ENCODE measurements at places on chromosomes 2 and 18.

DNA sequence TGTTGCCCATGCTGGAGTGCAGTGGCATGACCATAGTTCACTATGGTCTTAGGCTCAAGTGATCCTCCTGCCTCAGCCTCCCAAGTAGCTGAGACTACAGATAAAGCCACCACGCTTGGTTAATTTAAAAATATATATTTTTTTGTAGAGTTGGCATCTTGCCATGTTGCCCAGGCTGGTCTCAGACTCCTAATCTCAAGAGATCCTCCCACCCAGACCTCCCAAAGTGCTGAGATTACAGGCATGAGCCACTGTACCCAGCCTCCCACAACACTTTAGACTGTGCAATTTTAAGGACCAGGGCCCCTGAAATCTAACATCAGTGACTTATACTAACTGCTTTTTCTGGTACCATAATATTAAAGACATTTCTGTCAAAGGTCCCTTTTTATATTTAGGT lies 5.2 kb downstream of the TXNDC2 start:
- DNase-seq, result no peak

DNA sequence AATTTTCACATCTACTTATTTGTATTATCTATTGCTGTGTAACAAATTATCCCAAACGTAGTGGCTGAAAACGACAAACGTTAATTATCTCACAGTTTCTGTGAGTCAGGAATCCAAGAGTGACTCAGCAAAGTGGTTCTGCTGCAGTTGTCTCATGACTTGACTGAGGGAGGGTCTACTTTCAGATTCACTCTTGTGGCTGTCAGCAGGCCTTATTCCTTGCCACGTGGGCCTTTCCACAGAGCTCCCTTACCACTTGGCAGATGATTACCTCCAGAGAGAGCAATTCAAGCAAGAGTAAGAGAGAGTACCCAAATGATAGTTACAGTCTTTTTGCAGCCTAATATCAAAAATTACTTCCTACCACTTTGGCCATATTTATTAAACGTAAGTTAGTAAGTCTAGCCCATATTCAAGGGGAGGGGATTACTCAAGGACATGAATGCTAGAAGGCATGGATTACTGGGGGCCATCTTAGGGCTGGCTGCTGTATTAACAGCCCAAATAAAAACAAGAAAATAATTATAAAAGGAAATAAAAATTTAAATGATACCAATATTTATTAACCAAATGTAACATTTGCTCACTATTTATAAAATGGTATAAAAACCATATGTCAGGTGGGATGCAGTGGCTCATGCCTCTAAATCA lies 48.7 kb upstream of the NBEAL1 start:
- no peak for DNase-seq

GRCh38 chr2:2756886-2757285 lies 425.8 kb upstream of the MYT1L start:
- no peak for DNase-seq

GRCh38 chr18:55403421-55403949 lies 184.5 kb downstream of the TCF4 start:
- DNase-seq, result no peak

GRCh38 chr2:132690664-132691303 lies 20.8 kb upstream of the LYPD1 start:
- no peak for DNase-seq

GRCh38 chr2:9401646-9402371 lies 21.5 kb downstream of the ITGB1BP1 start:
- DNase-seq, result no peak

DNA sequence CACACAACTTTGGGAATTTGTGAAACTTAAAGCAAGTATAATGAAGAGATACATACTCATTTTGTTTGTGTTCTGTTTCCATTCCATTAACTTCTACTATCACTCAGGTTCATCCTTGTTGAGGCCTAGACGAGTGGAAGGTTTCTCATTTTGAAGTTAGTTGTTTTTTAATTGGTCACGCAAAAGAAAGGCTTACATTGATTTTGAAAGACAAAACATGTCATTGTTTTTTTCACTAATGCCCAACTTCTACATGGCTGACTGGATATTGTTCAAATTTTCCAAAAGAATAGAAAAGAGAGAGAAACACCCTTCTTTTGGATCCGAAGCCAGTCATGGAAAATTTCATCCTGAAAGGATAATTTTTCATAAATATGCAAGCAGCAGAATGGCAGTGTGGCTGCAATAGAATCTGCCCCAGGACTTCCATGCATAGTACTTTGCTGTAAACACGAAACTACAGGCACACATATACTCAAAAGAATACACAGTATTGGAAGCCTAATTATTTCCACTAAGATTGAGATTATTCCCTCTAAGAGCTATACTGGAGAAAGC lies 27.4 kb downstream of the PRKCE start:
- no peak for DNase-seq

DNA sequence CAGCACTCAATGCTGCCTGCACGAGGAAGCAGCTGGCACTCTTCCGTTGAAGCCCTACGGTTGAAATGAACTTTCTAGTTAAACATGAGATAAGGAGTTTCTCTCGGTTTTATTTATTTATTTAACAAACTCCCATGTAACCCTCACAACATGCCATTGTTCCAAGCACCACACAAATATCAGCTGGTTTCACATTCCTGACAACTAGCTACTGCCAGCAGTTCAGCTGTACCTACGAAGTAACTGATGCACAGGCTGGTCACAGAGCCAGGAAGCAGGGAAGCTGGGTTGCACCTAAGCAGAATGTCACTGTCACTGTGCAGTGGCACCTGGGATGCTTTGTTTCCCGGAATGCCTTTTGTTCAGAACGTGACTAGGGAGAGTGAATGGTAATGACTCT lies 18.1 kb downstream of the TIMM21 start:
- no peak for DNase-seq

DNA sequence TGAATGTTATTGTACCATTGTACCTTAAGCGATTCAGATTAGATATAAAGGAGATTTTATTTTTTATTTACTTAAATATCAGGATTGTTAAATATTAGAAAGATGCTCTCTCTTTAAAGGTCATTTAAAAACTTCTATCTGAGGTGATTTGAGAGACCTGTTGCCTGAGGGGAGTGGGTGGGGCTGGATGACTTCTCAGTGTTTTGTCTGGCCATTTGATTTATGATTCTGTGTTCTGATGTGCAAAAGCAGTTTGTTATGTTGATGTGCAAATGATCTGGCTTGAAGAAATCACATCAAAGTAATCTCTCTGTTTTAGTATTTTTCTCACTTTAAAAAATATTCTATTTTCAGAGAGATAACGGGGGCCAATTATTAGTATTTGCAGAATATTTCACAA lies 370.8 kb downstream of the NUP35 start:
- no peak for DNase-seq

DNA sequence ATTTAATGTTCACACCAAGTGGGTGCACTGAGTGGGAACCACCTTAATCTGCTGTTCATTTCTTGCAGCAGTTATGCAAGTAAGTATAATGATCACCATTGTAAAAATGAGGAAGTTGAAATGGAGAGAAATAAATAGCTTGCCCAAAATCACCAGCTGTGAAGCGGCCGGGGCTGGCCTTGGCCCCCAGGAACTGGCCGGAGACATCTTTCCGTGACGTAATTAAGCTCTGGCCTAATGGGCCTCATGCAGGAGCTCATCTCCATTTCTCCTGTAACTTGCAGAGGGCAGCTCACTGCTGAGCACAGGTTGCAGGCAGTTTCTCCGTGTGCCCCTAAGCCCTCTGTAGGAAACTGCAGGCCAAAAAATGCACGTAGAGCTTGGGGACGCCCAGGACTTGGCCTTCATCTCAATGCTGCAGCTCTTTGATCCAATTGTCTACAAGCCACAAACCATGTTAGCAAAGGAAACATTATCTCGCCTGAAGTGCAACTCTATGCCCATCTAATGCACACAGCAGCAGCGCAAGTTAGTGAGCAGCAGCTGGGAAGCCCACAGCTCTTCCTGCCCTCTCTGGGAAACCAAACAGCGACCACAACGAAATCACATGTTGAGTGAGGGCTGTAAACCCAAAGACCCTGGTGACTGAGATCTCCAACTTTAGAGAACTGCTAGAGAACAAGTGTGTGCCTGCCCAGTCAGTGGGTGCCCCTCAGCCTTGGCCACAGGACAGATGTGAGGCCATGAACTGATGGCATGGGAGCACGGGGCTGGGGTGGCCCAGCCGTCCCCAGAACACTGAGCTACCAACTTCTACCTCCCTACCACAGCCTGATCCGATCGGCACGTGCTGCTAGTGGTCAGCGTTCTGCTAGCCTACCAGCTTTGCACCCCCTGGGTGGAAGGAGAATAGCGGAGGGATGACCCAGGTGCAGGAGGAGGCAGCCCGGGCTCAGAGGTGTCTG lies 28.8 kb downstream of the APCDD1 start:
- no peak for DNase-seq

DNA sequence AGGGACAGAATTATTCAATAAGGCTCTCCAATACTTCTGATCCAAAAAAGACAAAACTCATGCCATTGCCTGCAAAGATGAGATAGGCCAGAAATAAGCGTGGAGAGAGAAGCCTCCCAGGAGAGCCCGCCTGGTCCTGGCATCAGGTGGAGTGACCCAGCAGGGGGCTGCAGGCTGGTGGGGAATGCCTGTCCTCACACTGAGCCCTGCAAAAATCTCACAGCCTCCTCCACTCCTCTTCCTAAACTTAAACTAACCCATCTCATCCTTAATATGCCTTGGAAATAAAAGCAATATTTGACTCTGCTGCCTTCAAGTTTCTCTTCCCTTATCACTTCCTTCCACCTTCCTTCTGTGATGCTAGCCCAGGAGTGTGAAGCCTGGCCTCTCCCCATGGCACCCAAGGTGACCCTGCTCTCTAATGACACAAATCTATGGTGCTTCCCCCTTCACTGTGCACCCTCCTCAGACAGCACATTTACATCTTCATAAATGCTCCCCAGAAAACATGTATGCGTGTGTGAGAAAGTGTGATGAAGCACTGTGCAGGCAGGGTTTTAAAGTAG lies 218.4 kb downstream of the ANAPC1 start:
- DNase-seq, result no peak

DNA sequence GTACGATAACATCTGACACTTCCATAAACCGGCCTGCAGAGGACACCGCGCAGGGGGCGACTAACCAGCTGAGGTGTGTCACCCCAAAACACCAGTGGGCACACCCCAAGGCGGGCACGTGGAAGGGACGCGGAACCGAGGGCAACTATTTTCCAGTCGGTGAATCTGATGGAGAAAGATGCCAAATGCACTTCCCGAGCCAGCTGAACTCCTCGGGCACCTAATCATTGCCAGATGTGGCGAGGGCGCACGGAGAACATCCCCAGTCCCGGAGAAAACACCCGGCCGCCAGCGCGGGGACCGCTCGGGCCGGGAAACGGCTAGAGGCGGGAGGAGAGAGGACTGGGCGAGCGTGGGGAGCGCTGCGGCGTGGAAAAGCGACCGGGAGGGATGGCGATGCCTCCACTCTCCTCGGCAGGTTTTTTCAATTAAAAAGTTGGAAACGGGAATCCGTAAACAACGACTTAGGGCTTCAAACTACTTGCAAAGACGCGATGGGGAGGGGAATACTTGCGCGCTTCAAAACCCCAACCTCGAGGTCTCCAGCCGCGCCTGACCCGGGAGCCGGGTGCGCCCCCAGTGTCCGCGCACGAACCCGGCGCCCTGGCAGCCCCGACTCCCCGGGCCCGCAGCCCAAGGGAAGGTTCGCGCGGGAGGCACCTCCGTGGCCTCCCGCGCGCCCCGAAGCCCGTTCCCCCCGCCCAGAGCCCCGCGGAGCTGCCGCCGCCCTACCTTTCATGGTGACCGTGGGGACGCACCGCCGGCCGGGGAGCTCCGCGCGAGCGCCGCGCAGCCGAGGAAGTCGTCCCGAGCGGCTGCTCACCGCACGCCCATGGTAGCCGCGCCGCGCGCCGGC lies 497 bp downstream of the COLEC12 start:
- no peak for DNase-seq

GRCh38 chr18:37659906-37660305 lies 94.3 kb upstream of the CELF4 start:
- no peak for DNase-seq

GRCh38 chr2:175580652-175581051 lies 399.1 kb upstream of the ATP5MC3 start:
- no peak for DNase-seq

GRCh38 chr2:70553584-70554337 lies at the start of gene TGFA:
Gene TGFA, minus strand, starts transcription at chr2:70553826. Its CDS starts 59 bp downstream, at chr2:70553767.
- peak; percentile 73 for DNase-seq

GRCh38 chr2:169715379-169716237 lies 18.0 kb upstream of the KLHL23 start:
- DNase-seq, result no peak

DNA sequence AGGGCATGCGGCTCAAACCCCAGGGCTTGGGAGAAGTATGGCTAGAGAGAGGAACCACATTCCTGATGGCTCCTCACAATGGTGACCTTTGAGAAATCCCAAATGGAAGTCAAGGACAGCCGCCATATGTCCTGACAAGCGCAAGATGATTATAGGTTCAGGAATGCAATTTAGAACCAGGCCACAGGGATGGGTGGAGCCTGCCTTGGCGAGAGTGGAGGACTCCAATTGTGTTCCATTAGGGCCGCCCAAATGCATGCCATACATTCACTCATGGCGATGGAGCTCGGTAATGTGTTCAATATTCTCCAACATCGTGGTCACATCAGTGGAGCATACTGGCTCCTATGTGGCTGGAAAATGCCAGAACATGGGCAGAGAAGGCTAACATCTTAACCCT lies 662.9 kb upstream of the ID2 start:
- DNase-seq, result no peak

DNA sequence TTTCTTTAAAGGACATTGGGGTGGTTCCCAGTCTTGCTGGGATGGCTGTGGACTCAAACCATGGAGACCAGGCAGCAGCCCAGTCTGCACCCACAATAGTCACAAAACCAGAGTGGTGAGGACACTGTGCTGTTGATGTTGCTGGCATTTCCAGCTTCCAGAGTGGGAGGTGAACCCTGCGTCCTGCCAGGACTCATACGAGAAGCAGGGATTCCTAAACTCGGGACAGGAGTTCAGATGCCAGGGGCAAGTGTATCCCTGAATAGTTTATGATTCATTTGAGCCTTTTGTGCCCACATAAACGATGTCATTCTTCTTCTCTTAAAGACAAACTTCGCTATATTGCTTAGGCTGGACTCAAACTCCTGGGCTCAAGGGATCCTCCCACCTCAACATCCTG lies 62.8 kb downstream of the TCF7L1 start:
- no peak for DNase-seq

DNA sequence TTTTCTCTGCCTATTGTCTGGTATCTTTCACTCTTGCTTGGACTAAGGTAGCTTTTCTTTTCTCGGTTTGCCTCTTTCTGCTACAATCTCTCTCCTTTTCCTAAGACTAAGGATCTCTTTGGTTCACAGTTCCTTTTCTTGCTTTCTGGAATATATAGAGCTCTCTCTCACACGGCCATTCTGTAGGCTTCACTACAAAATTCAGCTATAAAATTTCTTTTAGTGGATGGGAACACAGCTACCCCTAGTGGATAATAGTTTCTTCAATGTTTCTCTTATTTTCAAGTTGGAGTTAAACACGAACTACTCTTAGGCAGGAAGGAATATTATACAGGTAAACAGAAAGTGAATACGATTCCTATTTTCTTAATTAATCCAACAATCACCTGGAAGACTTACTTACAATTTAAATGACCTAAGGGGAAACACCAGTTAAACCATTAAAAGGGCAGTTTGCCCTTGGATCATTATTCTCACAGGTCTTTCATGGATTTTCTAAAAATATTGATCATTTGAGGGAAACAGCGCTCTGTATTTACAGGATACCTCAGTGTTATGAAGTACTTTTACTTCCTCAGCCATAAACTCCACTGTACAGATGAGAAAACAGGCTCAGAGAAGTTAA lies 140.5 kb downstream of the LRP2 start:
- peak; percentile 42 for DNase-seq

Data from SW 1271 (cell line).